ENCODE measurements at places on chromosomes 1 and 21.

- DNase-seq, result no peak
These were observed 20.9 kb upstream of the NCMAP start for GRCh38 chr1:24535021-24535424.

GRCh38 chr1:156247460-156248322, at the start of gene PAQR6:
TSS of gene PAQR6 (minus strand) at chr1:156248056. CDS start at chr1:156246731, 1,325 bp downstream.
- no peak for DNase-seq

- peak; percentile 84 for DNase-seq
These were observed 8.2 kb upstream of the TARBP1 start for GRCh38 chr1:234486858-234487840.

GRCh38 chr1:94186946-94187345, 50.4 kb downstream of the ARHGAP29 start:
- DNase-seq, result no peak

GRCh38 chr1:233584931-233585330, 29.0 kb upstream of the KCNK1 start:
- no peak for DNase-seq

- DNase-seq, result no peak
These were observed 43.5 kb downstream of the TCEANC2 start for GRCh38 chr1:54096877-54097240.

DNA sequence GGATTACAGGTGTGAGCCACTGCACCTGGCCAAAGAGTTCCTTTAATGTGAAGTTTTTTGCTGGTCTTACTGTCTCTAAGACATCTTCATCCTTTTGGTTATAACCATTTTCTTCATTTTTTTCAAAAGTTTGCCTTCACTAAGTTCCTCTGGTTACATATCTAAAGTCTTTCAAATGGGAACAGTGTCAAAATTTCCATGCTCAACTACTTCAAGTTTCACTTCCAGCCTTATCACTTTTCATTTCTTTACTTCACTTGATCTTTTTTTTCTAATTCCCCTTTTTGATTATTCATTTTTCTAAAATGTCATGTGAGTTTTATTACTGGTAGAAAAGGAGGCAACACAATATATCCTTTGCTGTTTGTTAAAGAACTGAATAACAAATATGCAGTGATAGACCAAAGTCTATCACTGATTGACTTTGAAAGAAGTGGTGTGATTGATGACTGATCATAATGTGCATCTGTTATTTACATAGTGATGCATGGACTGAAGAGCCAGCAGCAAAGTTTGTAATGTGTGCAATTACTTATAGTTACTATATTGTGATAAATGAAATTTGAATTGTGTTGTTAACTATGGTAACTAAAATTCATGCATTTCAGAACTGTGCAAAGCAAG, 16.0 kb upstream of the ZFYVE9 start:
- no peak for DNase-seq

GRCh38 chr1:65149351-65150107, 1.5 kb downstream of the AK4 start:
- no peak for DNase-seq

DNA sequence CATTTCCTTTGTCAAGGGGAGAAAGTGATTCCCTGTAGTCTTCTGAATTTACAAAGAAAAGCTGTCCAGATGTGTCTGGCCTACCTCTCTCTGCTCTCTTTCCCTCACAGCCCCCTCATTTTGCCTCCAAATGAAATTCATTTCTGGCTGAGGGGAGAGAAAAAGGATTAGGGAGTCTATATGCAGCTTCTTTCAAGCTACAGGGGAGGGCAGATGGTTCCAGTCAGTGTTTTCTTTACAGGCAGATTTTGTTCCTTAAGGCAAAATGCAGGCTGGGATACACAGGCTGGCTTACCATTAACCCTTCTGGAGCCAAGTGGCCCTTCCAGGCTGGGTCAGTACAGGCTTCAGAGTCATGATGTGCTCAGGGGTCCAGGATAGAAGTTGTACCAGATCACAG, 198.1 kb upstream of the USP24 start:
- no peak for DNase-seq

GRCh38 chr1:223496883-223497282, 103.7 kb downstream of the CCDC185 start:
- DNase-seq, result no peak

- no peak for DNase-seq
These were observed 238.9 kb upstream of the AJAP1 start for GRCh38 chr1:4415476-4415875.

DNA sequence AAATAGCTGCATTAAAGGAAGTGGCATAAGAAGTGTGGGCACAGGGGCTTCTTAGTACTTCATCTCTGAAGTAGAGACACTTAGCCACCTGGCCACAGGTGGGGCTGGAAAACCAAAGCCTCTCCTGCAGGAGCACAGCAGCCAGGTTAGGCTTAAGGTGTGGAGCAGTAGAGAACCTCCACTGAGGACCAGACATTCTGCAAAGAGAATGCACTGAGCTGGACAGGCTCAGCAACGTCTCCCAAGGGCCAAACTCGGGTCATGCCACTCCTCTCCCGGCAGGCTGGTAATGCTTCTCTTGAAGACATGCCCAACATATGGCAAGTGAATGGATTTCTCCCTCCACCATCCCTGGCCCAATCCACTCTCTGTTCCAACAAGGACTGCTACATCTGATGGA, 33.0 kb upstream of the LRRC38 start:
- DNase-seq, result no peak

- no peak for DNase-seq
These were observed 163.9 kb downstream of the AKT3 start for GRCh38 chr1:243686159-243686558.

GRCh38 chr1:119573886-119574285, 66.9 kb downstream of the HSD3B1 start:
- peak; percentile 45 for DNase-seq

DNA sequence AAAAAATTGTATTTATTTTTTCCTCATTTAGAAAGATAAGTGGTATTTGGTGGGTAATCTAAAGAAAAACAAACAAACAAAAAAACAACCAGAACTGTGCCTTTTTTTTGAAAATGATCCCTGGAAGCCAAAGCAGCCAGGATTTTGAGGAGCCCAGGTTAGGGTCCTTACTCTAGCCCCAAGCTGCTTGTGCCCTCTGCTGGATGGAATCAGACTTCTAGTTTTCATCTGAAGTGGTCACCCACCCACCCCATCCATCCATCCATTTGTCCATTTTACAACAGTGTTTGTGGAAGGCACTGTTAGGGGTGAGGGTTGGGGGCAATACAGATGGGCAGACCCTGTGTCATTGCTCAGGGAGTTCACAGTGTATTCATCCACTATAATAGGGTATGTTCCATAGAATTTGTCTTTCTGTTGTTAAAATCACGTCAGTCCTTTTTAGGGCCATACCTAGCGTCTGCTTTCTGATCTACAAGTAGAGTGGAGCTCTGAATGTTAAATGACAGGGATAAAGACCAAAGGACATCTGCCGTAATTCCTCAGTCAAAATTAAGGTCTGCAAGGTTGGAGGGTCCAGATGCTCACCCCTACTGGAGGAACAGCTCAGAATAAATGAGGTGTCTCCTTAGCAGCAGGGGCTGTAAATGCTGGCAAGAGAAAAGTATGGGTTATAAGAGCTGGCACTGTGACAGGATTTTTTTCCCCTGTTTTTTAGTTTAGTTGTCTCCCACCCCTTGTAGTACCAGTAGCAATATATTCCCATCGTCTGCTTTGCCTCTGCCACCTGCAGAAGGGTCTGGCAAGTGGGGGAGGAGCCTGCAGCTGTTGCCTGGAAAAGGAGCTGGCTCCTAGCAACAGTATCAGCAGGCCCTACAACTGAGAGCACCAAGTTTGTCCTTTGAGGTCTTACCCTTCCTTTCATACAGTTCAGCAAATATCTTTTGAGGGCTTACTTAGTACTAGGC, 3.2 kb downstream of the LRRC42 start:
- DNase-seq, result peak; percentile 62

GRCh38 chr1:195516036-195516435, 1092.2 kb downstream of the KCNT2 start:
- DNase-seq, result no peak

GRCh38 chr1:32465578-32465933, 684 bp downstream of the ZBTB8B start:
- no peak for DNase-seq

DNA sequence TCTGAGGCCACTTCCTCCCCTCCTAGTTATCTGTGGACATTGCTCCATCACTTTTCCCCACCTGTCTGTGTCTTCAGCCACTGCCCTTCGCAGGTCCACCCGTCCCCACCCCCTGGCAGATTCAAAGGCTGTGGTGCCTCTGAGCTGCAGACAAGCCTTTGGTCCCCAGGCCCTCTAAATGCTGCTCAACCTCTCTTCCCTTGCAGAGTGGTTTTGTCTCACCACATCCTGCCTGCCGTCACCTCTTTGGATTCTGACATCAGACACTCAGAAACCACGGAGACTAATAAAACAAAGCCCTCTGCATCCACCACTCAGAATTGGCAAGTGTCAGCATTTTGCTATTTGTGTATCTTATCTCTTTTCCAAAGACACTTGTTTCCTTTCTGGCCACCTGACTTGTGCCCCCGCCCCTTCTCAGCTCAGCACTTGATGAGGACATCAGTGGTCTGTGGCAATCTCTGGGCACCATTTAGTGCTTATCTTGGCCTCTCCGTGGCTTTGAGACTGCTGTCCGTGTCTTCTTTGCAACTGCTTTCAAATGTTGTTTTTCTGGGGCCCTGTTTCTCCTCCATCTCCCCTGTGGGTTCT, 7.7 kb downstream of the CNIH3 start:
- peak; percentile 85 for DNase-seq

- no peak for DNase-seq
These were observed 47.3 kb downstream of the SLC25A24 start for GRCh38 chr1:108152782-108153222.

GRCh38 chr21:19853061-19853460, 1145.1 kb upstream of the NCAM2 start:
- DNase-seq, result no peak

DNA sequence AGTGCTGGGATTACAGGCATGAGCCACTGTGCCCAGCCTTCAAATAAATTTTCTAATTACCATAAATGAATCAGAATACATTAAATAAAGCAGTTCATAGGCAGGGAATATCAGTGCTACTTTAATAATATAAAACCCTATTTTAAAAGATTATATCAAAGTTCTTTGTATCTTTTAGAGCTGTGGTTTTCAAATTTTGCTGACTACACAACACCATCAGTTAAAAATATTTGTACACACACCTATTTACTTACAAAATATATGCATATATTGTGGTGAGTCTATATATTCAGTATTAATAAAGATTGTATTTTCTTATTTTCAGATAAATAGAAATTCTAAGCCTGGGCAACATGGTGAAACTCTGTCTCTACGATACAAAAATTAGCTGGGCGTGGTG, 18.7 kb downstream of the B3GALNT2 start:
- DNase-seq, result no peak

DNA sequence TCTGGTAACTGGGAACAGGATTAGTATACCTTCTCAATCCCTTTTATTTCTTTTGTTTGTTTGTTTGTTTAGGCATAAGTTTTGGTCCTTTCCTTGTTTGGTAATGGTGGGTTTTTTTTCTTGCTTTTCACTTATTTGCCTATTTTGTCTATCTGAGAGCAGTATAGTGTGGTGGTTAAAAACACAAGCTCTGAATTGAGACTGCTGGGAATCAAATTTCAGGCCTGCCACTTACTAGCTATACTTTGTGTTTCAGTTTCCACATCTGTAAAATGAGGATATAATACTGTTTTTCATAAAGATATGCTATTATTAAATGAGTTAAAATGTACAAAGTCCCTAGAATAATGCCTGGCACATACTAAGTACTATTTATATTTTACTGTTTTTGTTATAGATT, 81.6 kb upstream of the IVNS1ABP start:
- no peak for DNase-seq

DNA sequence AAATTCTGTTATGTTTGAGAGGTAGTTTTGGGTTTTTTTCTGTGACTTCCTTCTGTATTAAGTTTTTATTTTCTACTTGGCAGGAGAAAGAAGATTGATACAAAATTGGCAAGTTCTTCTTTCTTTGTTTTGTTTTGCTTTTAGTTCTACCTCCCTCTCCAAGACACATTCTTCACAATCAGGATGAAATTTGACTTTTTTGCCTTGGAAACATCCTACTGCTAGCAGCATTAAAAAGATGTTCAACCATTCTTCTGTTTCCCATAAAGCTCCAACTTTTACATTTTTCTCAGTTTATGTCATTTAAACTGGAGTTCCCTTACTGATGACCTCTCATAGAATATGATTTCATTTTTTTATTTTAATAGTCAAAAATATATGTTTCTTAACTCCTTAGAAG, 234.8 kb downstream of the NCAM2 start:
- no peak for DNase-seq

GRCh38 chr21:39094847-39095579, 88.2 kb downstream of the PSMG1 start:
- DNase-seq, result no peak

DNA sequence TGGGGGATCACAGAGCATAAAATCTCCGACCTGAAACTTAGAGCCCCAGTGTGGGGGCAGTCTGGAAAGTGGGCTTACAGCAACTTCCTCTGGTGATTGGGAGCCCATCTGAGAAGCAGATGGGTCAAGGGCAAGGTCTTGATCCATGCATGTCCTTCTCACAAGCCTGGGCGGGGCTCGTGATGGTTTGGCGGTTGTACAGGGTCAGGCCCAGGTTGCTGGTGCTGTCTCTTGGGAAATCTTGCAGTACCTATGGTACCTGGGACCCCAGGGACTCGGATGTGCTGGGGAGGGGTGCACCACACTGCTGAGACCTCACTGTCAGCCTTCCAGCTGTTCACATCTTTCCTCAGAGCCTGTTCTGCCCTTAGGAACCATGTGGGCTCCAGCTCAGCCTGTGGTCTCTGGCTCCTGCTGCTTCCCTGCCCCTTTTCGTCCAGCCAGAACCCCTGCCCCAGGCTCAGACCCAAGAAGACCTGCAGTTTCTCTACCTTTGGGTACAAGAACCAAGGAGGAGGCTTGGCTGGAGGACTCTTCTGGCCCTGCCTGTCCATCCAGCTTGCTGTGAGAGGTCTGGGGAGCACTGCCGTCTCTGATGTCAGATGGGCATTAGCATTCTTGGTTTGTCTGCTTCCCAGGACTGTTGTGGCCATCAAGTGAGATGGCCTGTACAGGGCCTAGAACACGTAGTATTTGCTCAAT, 24.5 kb downstream of the WNT4 start:
- DNase-seq, result no peak

DNA sequence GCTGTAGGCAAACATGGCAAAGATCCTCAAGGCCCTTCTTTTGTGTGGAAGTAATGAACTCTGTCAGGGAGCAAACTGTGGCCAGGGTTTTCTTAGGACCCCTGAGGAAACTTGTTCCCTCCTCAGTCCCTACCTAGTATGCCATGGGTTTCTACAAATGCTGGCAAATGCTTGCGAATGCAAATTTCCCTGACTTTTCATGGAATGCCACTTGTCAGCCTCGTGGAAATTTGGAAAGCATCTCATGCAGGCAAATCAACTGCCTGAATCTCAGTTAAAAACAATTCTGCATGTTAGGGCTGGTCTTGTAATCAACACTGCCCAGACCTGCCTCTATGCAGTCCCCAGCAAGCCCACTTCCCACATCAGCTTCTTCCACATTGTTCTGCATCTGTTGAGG, 334.9 kb upstream of the AJAP1 start:
- no peak for DNase-seq

- DNase-seq, result no peak
These were observed 203.0 kb upstream of the VAMP3 start for GRCh38 chr1:7568053-7568452.

GRCh38 chr21:44492567-44493385, 37.5 kb downstream of the LRRC3 start:
- peak; percentile 6 for DNase-seq
